Left lung (tissue), 14 donors: ENCODE measurements at places on chromosomes 6 and 20. TPM values are rescaled to one million over a fixed set of nuclear protein-coding genes. Genes with fewer than 3 reads are reported as not detected.

DNA sequence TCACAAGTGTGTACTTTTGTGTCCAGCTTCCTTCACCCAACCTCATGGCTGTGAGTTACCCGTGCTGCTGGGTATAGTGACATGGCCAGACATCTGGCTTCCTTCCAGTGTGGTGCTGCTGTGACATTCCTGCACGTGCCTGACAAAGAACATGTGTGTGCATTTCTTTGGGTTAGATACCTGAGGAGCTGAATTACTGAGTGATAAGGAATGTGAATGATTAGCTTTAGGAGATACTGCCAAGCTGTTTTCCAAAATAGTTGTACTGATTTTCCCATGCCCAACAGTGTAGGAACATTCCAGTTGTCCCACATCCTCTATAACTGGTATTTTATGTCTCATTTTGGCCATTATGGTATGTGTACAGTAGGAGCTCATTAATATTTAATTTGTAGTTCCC, 132.5 kb downstream of the PREX1 start:
- no peak for DNase-seq

- no peak for DNase-seq
Measured at GRCh38 chr6:44435500-44435899, 48.0 kb downstream of the CDC5L start.

- no peak for DNase-seq
Measured at GRCh38 chr6:54099225-54099624, 12.0 kb upstream of the MLIP start.

DNA sequence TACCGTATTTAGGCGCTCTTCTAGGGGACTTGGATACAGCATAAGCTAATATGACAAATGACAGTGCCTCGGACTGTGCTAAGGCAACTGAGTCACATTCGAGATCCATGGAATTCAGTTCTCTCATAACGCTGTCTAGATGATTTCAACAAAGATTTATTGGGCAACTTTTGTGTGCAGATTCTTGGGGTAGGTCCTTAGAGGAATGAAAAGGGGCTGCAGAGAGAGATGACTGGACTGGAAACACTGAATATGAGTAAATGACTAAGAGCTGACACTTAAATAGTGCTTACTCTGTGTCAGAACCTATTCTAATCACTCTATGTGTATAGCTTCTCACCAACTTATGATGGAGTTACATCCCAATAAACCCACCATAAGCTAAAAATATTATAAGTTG, 36.4 kb upstream of the MARCKS start:
- no peak for DNase-seq

- no peak for DNase-seq
Measured at GRCh38 chr20:53921443-53921973, 148.9 kb downstream of the BCAS1 start.

DNA sequence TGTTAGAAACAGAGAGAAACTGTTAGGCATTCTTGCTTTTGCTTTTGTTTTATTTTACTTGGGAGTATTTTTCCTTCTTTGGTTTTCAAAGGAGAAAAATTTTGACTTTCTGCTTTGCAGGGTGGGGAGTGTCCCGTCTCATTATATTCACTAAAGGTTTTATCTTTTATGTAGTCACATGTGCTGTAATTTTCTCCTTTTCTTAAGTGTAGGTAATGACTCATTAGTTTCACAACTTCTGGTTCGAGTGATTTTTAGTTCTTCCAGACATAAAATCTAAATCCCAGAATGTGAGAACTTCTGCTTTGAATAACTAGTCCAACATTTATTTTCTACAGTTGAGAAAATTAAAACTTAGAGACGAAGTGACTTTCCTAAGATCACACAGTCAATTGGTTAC, 37.7 kb downstream of the ADGRF1 start:
- DNase-seq: no peak

- DNase-seq: no peak
Measured at GRCh38 chr6:61751986-61752385, 534.0 kb downstream of the KHDRBS2 start.

DNA sequence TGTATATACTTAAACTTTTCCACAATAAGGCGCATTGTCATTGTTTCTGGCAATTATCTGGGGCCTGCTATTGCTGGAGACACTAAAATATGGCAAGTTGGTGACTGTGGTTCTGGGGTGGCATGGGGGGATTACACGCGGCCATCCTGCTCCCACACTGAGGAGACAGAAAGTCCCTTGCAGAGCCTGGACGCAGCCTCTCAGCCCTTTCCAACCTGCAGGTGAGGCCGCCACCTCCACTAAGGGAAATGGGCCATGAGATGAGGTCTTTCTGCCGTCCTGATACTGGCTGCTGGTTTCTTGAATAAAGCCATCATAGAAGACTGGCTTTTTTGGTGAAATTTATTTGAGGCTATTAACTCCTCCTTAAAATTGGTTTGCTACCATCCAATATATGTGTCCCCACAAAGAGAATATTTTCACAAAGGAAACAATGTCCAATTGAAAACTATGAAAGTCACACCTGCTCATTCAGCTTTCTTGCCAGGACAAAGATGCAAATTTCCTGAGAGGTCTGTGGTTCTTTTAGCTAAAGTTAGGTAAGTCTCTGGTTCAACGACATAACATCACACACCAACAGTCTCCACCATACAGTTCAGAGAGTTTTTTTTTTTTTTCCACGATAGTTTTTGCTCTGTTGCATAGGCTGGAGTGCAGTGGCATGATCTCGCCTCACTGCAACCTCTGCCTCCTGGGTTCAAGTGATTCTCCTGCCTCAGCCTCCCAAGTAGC, 13.0 kb downstream of the TXNDC5 start:
- DNase-seq: no peak

DNA sequence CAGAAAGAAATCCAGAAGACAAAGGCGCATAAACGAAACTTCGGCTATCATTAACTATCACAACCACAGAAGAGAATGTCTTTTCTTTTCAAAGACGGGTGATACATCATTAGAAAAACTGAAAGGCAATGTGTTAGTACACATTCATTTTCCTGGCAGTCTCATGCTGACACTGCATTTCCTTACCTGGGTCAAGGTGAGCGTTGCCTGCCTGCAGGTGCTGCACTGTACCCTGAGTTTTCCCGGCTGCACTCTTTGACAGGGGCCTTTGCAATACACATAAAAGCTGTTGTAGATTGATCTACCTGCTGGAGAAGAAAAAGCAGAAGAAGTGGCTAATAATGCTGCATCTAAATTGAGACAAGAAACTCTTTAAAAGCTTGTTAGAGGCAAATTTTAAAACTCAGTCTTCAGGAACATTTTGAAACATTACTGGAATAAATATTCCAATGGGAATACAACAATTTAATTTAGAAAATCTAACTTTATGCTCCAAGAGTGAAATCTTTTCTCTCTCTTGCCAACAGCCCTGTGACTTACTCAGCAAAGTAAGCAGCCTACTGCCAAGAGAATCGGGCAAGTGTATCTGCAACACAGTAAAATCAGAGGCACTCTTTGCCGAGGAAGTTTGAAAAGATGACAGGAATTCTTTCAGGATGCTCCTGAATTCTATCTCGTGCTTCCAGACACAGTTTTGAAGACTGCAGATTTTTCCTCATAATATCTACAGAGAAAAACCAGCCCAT, 526.4 kb downstream of the PRKN start:
- no peak for DNase-seq

DNA sequence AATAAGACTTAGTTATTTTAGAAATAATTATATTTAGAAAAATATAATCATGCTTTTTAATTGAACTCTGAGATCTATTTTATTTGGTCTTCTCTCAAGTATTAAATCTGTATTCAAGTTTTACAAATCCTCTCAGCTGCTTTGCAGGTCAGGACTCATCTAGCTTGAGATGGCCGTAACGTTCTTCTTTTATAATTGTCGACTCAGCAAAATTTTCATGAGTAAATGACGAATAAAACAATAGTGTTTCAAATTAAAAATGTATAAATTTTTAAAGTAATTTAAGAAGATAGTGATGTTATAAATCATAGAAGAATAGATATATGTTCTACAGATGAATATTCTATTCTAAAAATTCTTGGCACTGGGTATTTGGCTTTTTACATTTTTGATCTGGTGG, 957.1 kb upstream of the EYS start:
- DNase-seq: no peak

GRCh38 chr6:36350082-36350481, 13.4 kb upstream of the BNIP5 start:
- no peak for DNase-seq

- no peak for DNase-seq
Measured at GRCh38 chr20:46520976-46521579, 7.7 kb upstream of the ZNF334 start.

DNA sequence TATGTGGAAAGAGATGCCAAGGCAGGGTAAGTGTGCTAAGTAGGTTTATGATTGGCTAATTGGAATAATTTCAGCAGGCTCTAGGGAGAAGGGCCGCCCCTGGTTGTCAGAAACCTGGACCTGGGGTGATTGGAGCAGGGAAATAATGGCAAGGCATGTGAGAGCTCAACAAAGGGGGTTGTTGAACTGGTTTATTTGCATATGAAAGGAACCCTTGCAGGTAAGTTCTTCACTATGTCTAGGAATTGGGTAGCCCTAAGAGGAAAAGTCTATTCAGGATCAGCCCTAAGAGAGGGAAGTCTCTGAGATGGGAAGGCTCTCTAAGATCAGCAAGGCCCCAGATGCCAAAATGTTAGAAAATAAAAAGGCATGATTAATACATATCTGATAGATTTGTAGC, 175.4 kb upstream of the PRND start:
- DNase-seq: no peak

GRCh38 chr6:11847515-11848345, 69.1 kb upstream of the ADTRP start:
- no peak for DNase-seq

DNA sequence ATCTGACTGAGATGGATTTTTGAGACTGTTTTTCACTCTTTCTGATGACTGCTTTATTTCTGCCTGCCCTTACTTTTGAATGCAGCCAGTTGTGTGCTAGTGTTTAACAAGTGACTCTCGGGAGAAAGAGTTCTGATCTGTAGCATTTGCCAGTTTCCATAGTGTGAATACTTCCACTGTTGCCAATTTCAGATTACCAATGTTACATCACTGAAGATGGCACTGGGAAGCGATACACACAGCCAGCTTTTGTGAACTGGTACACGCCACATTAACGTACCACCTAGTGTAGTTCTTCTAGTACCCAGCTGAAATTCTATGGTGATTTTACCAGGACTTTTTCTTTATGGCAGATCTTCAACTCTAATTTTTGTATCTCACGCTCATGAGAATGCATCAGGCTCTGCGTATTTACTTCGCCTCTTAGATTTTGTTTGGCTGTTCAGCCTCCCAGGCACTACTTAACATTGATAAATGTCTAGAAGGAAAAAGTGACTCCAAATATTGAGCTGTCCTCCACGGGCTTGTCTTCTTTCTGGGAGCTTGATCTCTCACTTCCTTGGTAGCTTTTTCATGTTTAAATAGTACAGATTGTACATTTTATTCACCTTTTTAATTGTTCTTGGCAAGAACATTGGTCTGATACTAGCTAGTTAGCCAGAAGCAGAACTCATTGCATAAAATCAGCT, 521.6 kb upstream of the SOX4 start:
- DNase-seq: no peak

- no peak for DNase-seq
Measured at GRCh38 chr20:39309458-39309857, 347.3 kb downstream of the DHX35 start.

DNA sequence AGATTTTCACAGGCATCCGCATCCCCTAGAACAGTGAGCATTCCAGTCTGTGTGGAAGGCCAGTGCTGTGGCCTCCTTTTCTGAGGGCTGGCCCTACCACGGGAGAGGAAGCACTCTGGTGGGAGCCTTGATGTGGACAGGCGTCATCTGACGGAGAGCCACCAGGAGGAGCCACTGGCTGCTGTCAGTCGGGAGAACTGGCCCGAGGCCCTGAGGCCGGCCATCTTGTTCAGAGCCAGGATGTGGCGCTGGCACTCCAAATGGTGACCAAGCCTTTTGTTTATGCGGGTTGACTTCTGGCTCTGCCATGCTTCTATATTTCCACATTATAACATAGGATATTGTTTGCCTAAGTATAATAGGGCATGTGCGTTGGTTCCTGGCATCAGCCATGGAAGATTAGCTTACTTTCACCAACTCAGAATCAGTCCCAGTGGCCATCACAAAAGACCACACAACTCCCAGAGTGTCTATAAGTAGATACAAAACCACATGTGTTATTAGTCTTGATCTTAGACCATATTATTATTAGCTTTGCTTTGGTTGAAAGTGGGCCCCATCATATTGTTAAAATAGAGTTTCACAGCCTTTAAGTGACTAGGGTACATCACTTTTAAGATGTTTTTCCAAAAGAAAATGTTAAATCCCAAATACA, 273.9 kb upstream of the TAB2 start:
- DNase-seq: no peak

GRCh38 chr6:40999569-40999968, 39.5 kb downstream of the UNC5CL start:
- peak; percentile 67 for DNase-seq

DNA sequence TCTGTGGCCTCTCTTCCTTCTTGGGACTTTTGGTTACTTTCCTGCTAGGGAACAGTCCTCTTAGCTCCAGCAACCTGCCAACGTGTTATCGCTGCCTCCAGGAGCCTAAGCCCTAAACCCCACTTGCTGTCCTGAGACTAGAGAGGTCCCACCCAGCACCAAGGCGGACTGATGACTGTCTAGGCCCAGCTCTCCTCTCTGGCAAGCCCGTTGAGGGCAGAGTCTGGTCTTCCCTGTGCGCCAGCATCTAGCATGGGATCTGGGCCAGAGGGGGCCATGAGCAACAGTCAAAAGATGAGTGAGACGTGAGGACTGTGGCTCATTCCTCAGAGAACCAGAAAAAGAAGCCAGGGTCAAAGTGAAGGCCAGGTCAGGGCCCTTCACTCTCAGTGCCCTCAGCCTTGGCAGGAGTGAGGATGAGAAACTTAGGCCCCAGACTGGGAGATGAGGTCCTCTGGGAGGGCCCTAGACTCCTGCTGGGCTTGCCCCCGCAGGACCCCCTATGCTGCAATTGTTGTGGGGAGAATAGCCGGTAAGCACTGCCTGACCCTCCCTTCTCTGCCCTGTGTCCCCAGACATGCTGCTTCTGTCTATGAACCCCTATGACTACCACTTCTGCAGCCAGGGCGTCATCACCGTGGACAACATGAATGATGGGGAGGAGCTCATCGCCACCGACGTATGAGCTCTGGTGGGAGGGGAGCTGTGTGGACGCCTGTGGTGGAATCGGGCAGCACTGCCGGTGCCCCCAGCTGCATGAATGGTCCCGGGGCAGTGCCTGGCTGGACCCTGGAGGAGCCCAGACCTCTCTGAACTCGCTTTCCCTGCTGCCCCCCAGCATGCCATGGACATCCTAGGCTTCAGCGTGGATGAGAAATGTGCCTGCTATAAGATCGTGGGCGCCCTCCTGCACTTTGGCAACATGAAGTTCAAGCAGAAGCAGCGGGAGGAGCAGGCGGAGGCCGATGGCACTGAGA, 30.9 kb downstream of the MYH7B start:
- DNase-seq: no peak

- DNase-seq: no peak
Measured at GRCh38 chr6:10414756-10415616, at the start of gene TFAP2A. Gene TFAP2A, minus strand, starts transcription at chr6:10415074. Its CDS starts 83 bp downstream, at chr6:10414991.

OOEP gene
- polyA plus RNA-seq: 0.35 TPM

PAK5 gene
- polyA plus RNA-seq: 0.46 TPM

WFDC2 gene
- polyA plus RNA-seq: 38.4 TPM

ARFGEF3 gene
- 5.8 TPM for polyA plus RNA-seq

BPIFB4 gene
- polyA plus RNA-seq: not detected

GSTA2 gene
- polyA plus RNA-seq: not detected
